ENCODE measurements at places on chromosomes 5 and 9. TPM values are rescaled to one million over a fixed set of nuclear protein-coding genes. Genes with fewer than 3 reads are reported as not detected.

CDHR2 gene
- total RNA-seq, result not detected

UBE2QL1 gene
- 0.49 TPM for total RNA-seq

GRCh38 chr5:170403675-170404074 lies 14.5 kb upstream of the KCNMB1 start:
- DNase-seq, result no peak

GRCh38 chr5:66513130-66513529 lies 83.1 kb upstream of the MAST4 start:
- DNase-seq, result no peak

TMEM8B gene
- 32.3 TPM for total RNA-seq

DNA sequence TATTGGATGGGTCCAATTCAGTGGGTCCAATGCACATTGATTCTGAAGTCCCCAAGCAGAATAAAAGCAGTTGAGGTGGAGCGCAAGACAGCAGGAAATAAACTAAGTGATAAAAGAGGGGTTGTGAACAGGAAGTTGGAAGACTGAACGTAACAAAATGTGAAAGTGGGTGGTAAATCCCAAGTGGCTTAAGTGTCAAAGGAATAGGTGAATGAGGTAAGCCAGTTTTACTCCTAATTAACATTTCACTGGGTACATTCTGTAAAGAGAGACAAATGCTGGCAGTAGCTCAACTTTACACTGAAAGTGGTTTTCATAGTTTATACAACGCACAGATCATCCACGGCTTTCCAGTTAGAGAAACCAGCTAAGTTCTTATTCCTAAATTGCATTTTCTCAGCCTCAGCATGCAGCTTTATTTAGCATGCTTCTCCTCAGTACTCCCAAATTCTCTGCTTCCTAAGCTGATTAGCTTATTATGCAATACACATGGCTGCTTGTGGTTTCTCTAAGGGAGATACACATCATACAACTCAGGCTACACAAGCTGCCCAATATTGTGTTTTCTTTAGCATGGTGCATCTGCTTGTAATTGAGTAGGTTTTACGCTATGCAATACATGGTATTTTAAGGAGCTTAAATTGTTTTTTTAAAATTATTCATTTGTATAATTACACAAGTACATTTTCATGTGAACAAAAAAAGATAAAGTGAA lies 34.2 kb upstream of the HSD17B4 start:
- DNase-seq, result no peak

DNA sequence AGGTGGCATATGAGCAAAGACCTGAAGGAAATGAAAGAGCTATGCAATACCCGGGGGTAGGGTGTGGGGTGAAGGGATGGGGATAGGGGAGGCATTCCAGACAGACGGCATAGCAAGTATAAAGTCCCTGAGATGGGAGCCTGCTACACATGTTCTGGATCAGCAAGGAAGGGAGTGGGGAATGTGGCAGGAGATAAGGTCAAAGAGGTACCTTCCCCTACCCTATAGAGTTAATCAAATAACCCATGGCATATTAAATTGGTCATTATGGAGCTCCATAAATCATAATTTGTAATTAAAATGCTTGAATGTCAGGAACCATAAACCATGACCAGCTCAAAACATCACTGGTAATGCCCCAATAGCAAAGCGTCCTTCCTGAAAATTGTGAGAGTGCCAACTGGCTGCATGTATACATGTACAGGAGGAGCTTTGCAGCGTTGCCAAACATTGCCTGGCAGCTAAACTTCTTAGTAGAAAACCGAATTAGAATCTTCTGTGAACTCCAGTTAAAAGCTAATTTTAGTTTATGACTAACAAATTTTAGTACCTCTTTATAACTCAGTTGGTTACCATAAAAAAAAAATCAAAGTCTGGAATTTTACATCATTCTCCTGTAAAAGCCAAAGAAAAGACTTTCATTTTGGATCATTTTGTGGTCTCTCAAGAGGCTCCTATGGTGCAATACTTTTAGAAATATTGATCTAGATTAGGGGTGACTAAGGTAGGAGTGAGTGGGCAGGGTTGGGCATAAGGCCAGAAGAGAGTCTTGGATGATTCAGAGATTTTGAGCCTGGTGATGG lies 4.7 kb downstream of the DNAI1 start:
- DNase-seq, result no peak

GRCh38 chr9:25602400-25603044 lies 75.7 kb downstream of the TUSC1 start:
- no peak for DNase-seq

DNA sequence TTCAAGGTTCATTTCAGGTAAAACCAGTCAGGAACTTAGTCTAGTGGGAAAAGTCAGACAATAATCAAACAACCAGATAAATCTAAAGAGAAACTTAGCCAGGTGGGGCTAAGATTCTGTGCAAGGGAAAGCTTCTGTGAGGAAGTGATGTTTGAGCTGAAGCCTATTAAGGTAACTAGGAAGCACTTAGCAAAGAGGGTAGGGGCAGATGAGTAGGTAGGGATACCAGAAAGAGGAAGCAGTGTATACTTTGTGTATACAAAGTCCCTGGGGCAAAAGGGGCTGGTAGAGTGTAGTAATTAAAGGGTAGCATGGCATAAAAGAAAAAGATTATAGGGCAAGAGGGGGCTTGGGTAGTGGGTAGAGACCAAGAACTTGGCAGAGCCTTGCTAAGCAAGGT lies 3.6 kb upstream of the SPATA24 start:
- DNase-seq, result no peak

NR2F1-AS1 gene
- total RNA-seq, result 18.8 TPM

HEMGN gene
- total RNA-seq, result not detected

DNA sequence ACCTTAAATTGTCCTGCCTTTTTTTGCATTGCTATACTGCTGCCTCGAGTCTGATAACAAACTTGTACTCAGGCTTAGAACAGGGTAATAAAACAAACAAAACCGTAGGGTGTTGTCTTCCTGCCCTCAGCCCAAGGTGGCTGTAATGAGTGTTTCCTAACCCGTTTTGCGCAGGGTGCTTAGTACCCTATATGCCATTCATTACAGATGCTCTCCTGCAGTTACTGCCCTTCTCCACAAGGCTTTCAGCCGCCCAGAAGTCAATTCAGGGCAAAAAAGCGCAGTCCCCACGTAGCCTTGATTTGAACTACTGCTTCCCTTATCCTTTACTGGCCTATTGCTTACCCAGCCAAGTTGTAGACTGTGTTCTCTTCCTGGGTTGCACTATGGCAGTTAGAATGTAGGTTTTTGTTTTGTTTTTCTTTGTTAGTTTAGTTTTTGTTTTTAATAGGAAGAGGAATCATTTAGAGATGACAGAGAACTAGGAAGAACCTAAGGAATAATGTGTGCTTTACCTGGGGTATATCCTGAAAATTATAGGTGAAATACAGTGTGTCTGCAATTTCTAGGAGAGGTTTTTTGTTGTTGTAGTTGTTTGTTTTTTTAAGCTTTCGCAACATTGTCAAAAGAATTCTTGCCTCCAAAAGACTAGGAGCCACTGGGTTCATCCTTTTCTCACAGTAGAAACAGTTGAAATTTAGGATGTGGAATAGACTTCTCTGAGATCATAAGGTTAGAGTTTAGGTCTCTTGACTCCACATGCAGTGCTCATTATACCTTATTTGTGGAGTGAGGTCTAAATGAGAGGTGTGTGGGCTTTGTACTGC lies 1.3 kb downstream of the HMGXB3 start:
- DNase-seq, result no peak

LCN1 gene
- total RNA-seq, result not detected

DNA sequence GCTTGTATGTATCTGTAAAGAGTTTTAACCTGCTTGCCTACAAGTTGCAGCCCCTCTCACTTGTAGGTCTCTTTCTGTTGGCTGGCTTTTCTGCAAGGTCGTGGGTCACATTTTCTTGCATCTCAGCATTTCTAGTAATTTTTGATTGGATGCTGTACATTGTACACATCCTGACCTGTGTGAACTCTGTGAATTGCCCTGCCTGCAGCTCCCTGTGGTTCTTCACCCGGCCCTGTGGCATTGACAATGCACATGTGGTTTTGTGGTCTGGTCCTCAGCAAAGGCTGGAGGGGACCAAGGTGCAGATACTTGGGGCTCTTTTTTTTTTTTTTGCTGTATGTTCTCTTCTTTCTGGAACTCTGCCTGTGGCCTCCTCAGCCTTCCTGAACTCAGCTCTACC lies 53.6 kb downstream of the WNK2 start:
- no peak for DNase-seq

GRCh38 chr9:136525207-136525606 lies 20.6 kb downstream of the NOTCH1 start:
- no peak for DNase-seq

EQTN gene
- total RNA-seq, result 0.44 TPM

DNA sequence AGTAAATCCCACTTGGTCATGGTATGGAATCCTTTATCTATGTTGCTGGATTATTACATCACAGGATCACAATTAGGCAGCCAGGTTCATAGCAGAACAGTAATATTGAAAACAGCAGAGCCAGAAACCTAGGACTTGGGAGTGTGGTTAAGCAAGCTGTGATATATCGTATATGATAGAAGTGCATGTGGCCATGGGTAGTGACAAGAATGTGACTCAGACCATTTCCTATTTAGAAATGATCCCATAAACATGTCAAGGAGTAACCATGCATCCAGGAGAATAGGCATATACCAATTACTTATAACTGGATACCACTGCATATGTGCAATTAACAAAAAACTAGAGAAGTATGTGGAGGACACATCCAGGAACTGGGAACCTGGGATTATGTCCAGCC lies 31.2 kb downstream of the AMBP start:
- DNase-seq, result no peak

DNA sequence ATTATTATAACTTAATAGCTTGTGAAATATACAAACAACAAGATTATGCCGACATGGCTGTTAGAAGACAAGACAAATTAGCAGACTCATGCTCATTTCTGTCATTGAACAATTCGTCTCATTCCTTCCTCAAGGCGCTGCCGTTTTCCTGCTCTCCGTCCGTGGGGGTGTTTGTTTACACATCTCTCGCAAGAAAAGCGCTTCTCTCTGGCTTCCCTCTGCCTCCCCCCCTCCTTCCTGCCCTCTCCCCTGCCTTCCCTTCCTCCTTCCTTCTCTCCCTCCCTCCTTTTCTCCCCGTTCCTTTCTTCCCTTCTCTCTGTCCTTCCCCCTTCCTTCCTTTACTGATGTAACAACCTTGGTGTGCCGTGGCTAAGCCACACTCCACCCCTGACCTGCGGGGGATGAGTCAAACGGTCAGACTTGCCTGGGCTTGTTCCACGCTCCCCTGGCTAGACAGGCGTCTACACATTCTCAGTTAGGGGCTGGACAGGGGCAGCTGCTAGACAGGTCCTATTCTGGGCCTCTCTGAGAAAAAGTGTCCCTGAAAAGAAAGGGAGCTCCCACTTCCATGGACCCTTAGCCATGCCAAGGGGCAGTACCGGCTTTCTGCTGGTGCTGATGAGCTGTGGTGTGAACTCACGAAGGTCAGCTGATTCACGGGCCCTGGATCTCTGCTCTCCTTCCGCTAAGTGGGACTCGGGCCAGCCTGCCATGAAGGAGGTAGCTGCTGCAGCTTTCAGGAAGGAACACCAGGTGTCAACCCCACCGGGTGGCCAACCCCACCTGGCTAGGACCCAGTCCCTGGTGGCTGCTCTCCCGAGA lies 32.0 kb upstream of the SPTLC1 start:
- DNase-seq, result peak; percentile 83

ZDHHC12 gene
- total RNA-seq, result 26.3 TPM

S1PR3 gene
- total RNA-seq, result 48.6 TPM

LHX3 gene
- not detected for total RNA-seq

GRCh38 chr5:16668194-16668593 lies 51.4 kb upstream of the RETREG1 start:
- DNase-seq, result no peak

COL23A1 gene
- total RNA-seq, result 3.5 TPM

PCDHA11 gene
- total RNA-seq, result 0.57 TPM

MLANA gene
- total RNA-seq, result not detected

DNA sequence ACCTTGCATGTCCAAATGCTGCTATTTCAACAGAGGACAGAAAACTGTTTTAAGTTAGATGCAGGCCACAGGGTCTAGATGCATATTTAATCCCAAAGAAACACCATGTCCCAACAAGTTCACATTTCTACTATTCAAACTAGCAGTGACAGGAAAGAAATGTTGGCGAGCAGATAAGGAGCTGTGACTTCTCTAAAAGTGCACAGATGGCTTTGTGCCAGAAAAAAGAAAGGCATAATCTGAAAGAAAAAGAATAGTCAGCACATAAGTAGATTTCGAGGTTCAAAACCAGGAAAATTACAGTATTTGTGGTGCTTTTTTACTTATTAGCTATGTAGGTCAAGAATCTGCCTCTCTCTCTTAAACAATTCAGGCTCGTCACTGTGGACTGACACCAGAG lies 178.3 kb downstream of the DNAH5 start:
- no peak for DNase-seq

DNA sequence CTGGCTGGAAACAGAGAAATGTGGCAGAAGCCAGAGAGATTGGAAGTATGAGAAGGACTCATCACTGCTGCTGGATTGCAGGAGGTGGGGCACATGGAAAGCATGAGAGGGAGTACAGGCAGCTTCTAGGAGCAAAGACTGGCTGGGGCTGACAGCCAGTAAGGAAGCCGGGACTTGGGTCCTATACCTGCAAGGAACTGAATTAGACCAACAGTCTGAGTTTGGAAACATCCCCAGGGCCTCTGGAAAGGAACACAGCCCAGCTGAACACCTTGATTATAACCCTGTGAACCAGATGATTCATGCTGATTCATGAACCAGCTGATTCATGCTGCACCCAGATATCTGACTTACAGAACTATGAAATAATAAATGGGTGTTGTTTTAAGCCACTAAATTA lies 93.4 kb downstream of the OSTF1 start:
- no peak for DNase-seq

- DNase-seq, result no peak
These were observed 756.0 kb upstream of the C9orf72 start for GRCh38 chr9:28329323-28329722.

SUSD3 gene
- total RNA-seq, result 3.0 TPM

DNA sequence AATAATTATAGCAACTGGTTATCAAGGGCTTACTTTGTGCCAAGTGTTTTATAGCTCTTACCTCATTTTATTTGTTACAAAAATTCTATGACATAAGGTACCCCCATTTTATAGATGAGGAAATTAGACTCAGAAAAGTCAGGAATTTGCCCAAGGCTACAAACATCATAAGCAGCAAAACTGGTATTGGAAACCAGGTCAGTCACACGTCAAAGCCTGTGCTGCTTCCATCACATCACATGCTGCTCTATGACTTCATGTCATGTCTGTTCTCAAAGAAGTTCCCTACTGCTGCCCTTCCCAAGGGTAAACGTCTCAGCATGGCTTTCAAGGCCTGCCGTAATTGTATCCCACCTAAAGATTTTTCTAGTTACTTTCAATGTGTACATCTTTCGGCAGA lies 6.9 kb upstream of the KIF2A start:
- no peak for DNase-seq

- no peak for DNase-seq
These were observed 117.9 kb upstream of the SPATA31C2 start for GRCh38 chr9:88256216-88256615.

DNA sequence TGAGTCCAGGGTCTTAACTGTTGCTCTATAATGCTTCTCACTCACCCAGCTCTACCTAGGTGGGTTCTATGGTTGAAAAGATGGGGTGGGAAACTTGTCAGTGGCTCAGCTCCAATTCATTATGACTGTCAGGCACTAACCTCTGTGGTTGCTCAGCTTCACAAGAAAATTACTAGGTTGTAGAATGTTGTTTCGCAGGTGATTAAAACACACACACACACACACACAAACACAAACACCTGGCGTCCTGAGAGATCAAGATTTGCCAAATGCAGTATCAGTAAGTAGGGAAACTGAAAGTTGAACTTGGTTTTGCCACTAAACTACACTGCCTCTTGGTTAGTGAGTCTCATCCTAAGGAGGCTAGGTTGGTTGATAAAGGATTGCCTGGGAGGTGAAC lies 2.8 kb downstream of the MCCC2 start:
- DNase-seq, result no peak

FSTL4 gene
- total RNA-seq, result 59.8 TPM

Measured in ureter (tissue), 1 donor.